ENCODE measurements at places on chromosomes 7 and 10. TPM values are rescaled to one million over a fixed set of nuclear protein-coding genes. Genes with fewer than 3 reads are reported as not detected.
A peak's percentile ranks its signal among the peaks of the same experiment; 100 is the strongest.

DNA sequence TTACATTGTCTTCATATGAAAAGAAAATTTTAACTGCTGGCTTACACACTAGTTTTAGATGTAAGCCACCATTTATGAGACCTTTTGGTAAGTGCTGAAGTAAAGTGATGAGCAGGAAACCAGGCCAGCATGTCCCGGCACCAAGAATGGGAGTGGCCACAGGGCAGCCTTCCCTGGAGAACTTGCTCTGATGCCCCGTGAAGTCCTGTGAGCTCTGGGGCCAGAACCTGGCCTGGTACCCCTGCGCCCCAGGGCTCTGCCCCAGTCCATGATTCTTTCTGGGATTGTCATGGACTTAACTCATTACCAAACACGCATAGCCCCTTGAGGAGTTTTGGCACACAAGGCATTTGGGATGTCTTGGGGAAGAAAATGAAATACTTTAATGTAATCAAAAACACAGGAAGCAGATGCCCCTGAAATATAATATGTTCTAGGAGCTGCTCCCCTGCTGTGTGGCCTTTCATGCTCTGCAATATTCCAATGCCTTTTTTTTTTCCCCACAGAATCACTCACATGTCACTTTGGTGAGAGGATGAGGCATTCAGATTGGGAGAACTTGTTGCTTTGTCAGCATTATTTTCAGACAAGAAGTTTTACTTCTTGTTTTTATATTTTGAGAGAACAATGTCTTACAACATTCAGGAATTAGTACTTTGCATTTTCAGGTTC lies 53.1 kb upstream of the CXCL12 start:
- no peak for DNase-seq
- H3K27me3 ChIP-seq = no peaks in the 10 kb centered on the region
- no peak overlapping the region for H3K27ac ChIP-seq
- H3K4me1 ChIP-seq = no peaks in the 10 kb centered on the region

GRCh38 chr10:43047288-43047970 lies 29.4 kb upstream of the RET start:
- no peaks in the 10 kb centered on the region for H3K4me1 ChIP-seq
- no peak overlapping the region for H3K4me3 ChIP-seq
- no peaks in the 10 kb centered on the region for H3K36me3 ChIP-seq
- H3K27me3 ChIP-seq = no peaks in the 10 kb centered on the region
- no peak for DNase-seq

DNA sequence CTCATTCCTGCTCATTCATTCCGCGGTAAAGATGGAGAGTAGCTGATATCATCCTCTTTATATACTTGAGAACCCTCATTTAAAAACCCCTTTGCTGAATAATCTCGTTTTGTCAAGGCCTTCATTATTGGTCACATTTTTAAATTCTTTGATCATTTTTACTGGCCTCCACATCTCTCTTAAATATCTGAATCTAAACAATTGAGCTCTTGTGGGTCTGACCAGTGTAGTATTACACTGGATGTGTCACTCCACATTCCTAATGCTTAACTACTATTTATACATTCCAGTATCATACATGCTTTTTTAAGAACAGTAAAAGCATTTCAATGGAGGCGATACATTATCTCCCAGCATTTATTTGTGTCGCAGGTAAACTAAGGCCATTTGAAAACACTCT lies 12.6 kb upstream of the PRPS1L1 start:
- no peaks in the 10 kb centered on the region for H3K4me1 ChIP-seq
- no peaks in the 10 kb centered on the region for H3K36me3 ChIP-seq
- no peak overlapping the region for H3K4me3 ChIP-seq

DNA sequence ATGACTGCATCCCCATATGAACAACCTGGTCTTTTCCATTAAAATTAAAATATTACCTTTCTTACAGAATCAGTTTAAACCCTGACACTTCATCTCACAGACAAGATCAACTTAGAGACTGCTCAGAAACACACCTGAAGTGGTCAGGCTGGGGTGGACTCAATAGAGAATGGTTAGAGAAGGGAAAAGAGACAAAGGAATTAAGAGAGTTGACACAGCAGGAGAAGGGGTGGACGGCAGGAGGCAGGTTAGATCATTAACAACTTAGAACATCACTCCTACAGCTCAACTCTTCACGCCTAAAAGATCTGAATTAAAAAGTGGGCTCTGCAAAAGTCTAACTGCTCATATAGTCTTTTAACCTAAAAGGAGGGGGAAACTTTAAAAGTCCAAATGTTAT lies 157.7 kb upstream of the COL1A2 start:
- H3K36me3 ChIP-seq = no peaks in the 10 kb centered on the region
- H3K27ac ChIP-seq = no peak overlapping the region
- no peak for DNase-seq
- peaks cover 32% of the 10 kb centered on the region for H3K27me3 ChIP-seq
- no peaks in the 10 kb centered on the region for H3K4me1 ChIP-seq

GRCh38 chr7:145520284-145520683 lies 596.3 kb upstream of the CNTNAP2 start:
- no peak overlapping the region for H3K27ac ChIP-seq
- no peaks in the 10 kb centered on the region for H3K36me3 ChIP-seq
- no peak overlapping the region for H3K4me3 ChIP-seq

DNA sequence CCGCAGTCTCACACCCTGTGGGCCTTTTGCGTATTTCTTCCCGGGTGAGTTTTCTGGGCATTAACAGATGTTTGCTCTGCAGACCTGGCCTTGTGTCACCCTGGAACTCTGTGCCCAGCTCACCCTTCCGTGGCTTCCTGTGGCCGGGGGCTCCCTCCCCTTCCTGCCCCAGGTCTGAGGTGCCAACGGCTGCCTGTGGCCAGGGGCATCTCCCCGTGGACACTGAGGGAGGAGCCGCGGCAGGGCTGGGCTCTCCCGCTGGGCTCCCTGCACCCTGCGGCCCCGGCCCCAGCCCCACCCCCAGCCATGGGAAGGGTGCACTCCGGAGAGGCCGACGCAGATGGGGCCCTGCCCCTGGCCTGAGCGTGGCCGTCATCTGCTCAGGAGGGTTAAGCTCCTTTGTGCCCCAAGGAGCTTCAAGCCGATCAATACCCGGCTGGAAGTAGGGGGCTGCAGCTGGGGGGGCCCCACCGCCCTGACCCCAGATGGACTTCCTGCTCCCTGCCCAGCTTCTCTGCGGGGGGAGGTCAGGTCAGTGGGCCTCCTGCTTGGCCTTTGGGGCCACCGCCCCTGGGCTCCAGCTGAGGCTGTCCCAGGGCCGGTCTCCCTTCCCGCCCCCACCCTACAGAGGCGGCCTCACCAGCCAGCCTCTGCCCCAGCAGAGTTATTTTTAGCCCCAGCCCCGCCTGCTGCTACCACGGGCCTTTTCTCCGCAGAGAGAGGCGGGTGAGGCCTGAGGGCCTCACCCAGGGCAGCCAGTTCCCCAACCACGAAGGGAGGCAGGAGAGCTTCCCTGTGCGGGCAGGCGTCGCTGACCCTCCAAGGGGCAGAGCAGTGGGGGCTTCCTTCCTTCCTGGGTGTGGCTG lies 24.2 kb downstream of the PWWP2B start:
- no peaks in the 10 kb centered on the region for H3K36me3 ChIP-seq
- H3K27ac ChIP-seq = no peak overlapping the region
- no peaks in the 10 kb centered on the region for H3K27me3 ChIP-seq
- H3K4me1 ChIP-seq = peaks cover 6% of the 10 kb centered on the region
- DNase-seq = no peak

DNA sequence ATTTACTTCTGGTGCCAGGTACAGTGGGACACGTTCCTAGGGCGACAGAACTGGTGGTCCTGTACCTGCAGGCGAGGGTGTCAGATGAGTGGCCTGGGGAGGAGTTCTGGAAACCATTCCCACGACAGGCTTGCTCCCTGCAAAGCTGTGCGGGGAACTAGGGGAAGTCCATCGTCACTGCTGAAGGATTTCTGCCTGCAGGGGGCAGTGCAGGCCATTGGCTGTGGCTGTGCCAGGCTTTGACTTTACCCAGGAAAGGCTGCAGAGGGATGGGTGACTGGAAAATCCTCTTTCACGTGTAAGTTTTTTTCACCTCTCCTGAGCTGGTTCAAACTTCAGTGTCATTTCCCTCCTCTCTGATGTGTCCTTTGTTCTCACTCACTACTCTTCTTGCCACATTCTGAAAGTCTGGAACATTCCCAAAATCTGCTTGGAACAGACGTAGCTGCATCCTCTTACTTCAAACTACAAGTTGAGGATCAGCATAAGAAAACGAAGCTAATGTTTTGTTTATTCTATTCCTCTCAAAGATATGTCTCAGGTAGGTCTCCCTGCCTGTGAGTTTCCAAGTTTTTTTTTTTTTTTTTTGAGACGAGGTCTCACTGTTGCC lies 126.5 kb downstream of the SH2D4B start:
- 0 out of 2 replicates have a peak, but pooled peaks cover 2% of the 10 kb centered on the region for H3K4me1 ChIP-seq
- no peak overlapping the region for H3K27ac ChIP-seq
- H3K4me3 ChIP-seq = no peak overlapping the region
- DNase-seq = peak; percentile 93
- H3K27me3 ChIP-seq = no peaks in the 10 kb centered on the region
- no peaks in the 10 kb centered on the region for H3K36me3 ChIP-seq

ERVW-1 gene
- total RNA-seq = 0.09 TPM

CLRN3 gene
- not detected for total RNA-seq

C7orf33 gene
- total RNA-seq = not detected

HTRA1 gene
- total RNA-seq = 11.1 TPM

TRIM74 gene
- total RNA-seq = not detected

AGFG2 gene
- 11.2 TPM for total RNA-seq

BTBD16 gene
- total RNA-seq = not detected

Data from H9 (cell line).